ENCODE measurements at places on chromosomes 13 and 19.

DNA sequence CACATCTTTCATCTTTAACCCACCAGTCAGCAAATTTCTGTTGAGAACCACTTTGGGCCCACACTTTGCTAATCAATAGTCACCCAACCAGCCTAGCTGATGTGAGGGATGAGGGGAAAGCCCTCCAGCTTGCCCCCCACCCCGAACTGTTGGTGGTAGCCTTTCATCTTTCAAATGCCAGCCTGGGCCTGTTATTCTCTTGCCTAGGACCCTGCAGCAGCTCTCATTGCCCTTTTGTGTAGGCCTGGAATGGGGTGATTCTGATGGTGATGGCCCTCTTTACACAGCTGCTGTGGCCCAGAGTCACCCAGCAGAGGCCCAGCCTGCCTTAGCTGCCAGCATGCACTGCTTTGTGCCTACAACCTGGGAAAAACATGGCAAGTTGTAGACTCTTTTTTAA lies 294.5 kb downstream of the SLC7A1 start:
- DNase-seq = no peak

DNA sequence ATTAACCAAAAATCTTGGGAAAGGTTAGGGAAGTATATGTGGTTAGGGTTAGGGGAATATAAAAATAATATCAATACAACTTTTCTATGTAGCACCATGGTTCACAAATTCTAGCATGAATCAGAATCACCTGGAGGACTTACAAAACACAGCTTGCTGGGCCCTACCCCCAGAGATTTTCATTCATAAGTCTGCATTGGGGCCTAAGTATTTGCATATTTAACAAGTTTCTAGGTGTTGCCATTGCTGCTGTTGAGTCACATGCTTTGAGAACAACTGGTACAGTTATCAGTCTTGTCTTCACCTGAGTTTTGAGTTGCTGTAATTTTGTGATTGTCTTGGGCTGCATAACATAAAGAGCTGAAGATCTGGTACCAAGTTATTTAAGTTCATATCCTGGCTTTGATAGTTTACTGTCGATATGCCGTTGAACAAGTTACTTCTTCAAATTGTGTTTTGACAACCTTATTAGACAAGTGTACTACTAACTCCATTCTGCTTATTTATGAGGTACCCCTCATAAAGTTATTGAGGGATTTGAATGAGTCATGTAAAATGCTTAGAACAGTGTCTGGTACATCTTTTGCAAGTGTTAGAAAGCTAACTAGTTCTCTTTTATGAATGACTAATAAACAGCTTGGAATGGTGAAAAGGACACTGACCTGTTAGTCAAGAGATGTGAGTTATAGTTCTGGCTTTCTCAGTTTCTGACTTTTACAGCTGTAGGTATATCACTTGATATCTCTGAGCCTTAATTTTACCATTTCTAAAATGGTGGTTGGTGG lies 132.9 kb downstream of the PAN3 start:
- DNase-seq = no peak

GRCh38 chr13:24668955-24669582 lies 11.1 kb upstream of the ATP12A start:
- DNase-seq = peak; percentile 35

GRCh38 chr13:19607523-19608078 lies 25.9 kb upstream of the MPHOSPH8 start:
- no peak for DNase-seq

DNA sequence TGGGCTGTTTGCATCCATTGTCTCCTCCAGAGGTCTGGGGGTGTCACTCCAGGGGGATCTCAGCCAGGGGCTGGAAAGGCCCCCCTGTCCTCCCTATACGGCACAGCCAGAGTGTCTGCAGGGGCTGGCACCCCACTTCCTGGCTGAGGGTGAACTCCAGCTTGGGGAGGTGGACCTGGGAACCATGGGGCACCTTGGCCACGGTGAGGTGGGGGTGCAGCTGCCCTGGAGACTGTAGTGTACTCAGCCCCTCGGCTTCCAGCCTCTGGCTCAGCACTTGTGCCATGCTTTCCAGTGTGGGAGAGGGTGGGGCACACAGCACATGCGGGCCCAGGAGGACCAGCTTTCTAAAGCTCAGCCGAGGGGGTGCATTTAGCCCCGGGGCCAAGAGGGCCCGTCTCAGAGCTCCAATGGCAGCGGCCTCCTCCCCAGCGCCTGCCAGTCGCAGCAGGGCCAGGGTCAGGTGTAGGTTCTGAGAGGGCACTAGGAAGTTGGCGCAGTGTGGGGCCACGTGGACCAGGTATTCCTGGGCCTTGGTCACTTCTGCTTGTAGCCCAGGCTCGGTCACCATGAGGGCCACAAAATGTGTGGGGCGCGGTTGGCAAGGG lies 1.4 kb downstream of the LENG9 start:
- DNase-seq = no peak

DNA sequence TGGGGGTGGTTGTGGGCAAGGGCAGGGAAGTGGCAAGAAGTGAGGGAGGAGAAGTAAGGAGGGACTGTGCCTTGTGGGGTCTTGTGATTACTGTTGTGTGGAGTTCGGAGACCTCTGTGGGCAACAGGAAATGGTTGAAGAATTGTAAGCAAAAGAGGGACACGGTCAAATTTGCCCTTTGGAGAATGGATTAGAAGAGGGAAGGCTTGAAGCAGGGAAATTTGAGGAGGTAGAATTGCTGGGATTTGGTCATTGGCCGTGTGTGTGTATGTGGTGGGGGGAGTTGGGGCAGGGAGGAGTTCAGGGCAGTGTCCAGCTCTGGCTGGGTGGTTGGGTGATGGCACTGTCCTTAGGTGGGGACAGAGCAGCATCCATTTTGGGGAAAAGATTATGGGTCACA lies 3.6 kb downstream of the WASF3 start:
- no peak for DNase-seq

GRCh38 chr13:71316792-71317363 lies 550.1 kb downstream of the DACH1 start:
- no peak for DNase-seq

DNA sequence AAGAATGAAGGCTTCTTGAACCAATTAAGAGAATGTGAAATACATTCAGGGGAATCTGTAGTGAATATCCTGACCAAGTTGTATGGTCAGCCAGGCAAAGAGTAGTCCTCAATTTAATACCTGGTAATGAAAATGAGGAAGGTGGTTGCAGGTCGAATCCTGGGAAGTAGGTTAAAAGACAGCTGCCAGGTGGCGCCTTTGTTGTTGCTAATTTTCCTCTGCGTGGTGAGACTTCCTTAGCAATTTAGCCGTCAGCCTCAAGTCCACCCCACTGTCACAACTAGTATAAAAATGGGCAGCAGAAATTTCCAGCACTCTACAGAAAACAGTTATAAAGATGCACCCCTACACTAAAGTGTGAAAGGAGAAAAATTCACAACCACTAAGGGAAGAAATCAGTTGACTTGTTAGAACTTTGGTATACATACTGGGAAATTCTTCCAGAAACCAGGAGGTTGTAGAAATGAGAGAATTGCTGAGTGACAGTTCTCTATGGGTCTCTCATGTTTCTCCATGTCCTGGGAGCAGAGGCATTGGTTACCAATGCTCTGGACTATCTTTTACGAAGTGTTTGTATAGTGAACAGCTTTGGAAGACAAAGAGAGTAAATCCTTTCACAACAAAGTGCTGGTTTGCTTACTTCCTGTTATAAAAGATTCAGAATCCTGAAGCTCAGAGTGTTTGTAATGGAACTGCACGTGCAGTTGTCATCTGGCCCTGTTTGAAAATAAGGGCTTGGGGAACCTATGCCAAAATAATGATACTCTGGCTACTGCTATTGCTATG lies 235.9 kb downstream of the NHLRC3 start:
- no peak for DNase-seq

- DNase-seq = no peak
Measured at GRCh38 chr13:62908321-62908720, 1492.7 kb upstream of the PCDH20 start.

- DNase-seq = no peak
Measured at GRCh38 chr19:10553943-10554381, 10.3 kb downstream of the ATG4D start.

DNA sequence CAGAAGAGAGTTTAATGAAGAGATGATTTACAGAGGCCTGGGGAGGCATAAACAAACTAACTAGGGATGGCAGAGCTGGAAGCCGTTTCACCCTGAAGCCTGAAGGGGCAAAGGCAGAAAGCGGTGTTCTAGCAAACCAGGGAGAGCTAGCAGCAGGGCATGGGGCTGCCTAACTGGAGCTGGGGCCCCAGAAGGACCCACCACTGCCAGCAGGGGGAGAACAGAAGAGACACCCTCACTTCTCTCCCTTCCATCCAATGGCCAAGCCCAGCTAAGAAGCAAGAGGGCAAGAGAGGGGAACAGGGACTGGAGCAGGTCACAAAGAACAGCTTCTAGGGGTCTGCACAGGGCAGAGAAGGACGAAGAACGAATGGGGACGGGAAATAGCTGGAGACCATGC lies 195.5 kb downstream of the KATNAL1 start:
- DNase-seq = no peak

- no peak for DNase-seq
Measured at GRCh38 chr19:47391510-47392223, 27.7 kb downstream of the MEIS3 start.

GRCh38 chr13:26377038-26377437 lies 123.1 kb downstream of the CDK8 start:
- DNase-seq = no peak

DNA sequence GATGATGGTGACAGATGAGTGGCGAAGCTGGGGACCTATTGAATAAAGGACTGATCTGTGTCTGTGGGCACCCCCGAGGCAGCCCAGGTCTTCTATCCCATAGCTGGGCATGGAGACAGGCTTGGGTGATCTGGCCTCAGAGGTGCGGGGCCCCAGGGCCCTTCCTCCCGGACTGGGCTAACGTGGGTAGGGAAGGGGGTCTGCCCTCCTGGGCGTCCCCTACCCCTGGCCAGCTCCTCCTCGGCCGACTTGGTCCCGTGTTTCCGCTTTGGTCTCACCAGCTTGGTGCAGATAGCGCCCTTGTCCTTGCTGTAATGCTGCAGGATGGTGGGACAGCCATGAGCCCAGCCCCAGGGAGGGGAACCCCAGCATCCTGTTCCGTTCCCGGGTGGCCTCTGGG lies 3.3 kb downstream of the MATK start:
- no peak for DNase-seq

GRCh38 chr19:30606114-30607050 lies 234.2 kb downstream of the ZNF536 start:
- DNase-seq = no peak

DNA sequence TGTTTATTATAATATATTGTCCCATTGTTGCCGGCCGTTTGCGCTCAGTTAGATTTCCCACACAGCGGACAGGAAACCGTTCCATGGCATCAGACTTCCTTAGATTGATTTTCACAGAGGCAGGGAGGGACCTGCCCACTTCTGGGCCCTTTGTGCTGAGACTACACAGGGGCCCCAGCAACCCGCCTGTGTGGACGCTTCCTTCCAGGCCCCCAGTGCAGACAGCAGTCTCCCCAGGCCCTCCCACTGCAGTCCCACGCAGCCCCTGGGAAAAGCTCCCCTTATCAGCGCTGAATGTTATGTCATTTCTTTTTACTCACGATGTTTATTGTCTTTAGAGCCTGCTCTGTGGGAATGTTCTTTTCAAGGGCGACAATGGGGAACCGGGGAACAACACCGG lies 351.7 kb upstream of the ARGLU1 start:
- DNase-seq = no peak

GRCh38 chr13:41962994-41963393 lies 2.1 kb upstream of the VWA8 start:
- DNase-seq = no peak

DNA sequence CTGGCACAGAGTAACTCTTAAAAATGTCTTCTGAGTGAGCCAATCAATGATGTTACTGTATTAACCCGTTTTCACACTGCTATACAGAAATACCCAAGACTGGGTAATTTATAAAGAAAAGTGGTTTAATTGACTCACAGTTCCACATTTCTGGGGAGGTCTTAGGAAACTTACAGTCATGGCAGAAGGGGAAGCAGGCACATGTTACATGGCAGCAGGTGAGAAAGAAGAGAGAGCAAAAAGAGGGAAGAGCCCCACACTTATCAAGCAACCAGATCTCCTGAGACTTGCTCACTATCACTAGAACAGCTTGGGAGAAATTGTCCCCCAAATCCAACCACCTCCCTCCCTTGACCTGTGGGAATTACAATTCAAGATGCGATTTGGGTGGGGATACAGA lies 97.6 kb upstream of the MIR17HG start:
- no peak for DNase-seq

DNA sequence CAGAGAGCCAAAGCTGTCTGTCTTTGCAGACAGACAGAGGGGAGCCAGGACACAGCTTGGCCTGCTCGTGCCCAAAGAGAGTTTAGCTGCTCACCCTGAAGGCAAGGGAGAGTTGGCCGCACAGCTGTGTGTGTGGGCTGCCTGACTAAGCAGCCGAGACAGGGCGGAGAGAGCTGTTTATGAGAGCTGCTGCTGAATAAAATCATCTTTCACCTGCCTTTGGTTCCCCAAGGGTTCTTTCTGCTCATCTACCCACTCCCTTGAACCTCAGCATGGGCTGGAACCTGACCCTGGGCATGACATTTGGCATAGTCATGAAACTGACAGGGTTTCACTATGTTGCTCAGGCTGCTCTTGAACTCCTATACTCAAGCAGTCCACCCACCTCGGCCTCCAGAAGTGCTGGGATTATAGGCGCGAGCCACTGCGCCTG lies 98.2 kb downstream of the RBM26 start:
- DNase-seq = no peak

DNA sequence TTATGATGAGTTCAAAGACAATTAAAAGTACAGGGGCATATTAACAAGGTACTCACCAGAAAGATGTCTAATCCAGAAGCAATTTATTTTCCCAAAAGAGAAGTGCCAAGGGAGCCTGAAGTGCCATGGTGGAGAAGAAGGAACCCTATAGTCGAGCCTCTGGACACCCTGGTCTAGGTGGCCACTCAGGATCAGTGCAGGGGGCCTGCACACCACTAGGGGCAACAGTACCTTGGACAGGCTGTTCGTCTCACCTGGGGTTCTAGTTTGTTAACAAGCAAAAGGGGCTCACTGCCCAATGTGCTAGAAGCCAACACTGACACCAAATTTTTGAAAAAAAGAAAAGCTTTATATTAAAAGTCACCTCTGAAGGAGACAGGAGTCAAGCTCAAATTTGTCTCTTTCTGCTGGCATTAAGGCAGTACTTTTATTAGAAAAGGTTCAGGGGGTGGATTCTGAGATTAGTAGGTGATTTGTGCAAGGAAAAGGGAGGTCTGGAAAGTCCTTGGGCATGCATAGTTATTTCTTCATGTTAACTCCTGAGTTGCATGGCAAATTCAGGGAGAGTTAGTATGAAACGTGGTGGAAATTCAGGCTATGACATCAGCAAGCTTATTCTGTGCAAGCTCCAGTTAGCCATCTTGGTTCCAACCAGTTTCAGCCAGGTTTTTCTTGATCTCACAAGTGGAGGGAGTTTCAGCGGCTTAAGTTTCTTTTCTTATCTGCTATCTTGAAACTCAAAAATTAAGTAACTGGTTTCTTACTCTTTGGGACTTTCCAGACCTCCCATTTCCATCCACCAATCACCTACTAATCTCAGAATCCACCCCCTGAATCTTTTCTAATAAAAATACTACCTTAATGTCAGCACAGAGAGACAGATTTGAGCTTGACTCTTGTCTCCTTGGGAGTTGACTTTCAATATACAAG lies 884 bp upstream of the CBY2 start:
- no peak for DNase-seq

DNA sequence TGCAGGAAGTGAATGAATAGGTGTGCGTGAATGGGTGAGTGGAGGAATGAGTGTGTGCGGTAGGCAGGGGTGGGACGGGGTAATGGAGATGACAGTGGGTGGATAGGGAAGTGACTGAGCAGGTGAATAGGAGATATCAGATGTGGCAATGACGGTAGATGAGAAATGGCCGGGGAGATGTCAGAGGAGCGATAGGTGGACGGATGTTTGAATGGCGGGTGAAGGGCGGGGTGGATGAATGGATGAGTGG lies 1.5 kb downstream of the TTC9B start:
- DNase-seq = no peak

Data from mesenteric fat pad (tissue), 1 donor.